LNCaP clone FGC (cell line): ENCODE measurements at places on chromosomes 1 and 21.

DNA sequence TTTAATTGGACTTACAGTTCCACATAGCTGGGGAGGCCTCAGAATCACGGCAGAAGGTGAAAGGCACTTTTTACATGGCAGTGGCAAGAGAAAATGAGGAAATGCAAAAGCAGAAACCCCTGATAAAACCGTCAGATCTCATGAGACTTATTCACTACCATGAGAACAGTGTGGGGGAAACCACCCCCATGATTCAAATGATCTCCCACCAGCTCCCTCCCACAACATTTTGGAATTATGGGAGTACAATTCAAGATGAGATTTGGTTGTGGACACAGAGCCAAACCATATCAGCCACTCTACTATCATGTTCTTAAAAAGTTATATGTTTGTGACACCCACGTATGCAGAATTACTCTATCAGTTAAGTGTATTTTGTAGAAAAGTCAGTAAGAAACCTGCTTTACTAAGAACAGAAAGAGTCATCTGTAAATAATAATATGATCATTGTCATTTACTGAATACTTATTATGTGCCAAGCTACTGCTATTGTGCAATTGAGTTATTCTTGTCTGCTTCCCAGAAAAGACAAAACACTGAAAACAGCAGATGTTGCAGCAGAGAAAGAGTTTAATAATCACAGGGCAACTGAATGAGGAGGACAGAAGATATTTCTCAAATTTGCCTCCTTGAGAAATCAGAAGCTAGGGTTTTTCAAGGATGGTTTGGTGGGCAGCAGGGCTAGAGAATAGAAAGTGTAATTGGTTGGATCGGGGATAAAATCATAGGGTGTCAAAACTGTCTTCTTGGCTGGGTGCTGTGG lies 207.7 kb upstream of the FGGY start:
- DNase-seq, result no peak

DNA sequence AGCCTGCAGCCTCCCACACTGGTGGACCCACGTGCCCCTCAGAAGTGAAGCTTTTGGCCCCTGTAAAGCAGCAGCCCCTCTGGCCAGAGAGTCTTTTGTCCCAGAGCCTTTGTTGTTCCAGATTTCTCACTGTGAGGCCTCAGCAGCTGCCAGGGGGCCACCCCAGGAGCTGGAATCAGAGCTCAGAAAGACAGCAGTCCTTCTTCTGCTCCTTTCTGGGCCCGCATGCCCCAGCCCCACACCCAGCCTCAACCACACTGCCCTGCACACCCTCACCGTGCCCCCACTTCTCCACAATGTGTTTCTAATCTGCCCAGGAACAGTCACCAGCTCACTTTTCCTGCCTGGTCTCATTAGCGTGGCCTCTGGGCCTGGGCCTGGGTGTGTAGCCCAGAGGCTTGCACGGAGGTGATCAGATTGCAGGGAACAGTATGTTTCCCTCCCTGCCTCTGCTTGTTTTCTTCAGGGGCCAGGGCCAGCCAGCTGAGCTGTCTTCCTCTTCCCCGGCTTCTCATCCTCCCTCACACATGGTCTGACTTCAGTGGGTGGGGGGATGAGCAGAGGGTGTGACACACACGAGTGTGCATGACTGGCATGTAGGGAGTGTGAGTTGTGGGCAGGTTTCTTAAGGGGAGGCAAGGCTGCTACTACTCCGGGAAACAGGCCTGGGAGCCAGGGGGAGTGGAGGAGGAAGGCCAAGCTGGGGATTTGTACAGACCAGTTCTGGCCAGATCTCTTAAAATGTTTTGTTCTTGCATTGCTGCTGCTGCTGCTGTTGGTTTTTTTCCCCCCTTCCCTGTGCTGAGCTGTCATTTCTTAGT lies 82.5 kb upstream of the ZNF648 start:
- no peak for DNase-seq

GRCh38 chr1:17998889-17999288 lies 108.7 kb upstream of the IGSF21 start:
- no peak for DNase-seq

DNA sequence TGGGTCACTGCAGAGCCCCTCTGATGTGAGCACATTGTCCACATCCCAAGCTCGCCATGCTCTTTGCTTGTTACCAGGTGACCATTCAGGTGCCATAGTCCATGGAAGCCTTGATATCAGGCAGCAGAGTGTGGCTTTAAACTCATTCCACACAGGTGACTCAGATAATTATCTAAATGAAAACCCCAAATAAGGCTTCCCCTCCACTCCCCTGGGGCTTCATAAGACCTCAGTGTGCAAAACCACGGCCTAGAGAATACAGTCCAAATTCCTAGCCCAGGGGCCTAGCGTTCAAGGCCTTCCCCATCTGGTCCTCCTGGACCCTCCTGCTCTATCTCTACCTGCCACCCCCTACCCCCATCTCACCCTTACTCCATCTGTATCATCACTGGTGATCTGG lies 97.1 kb downstream of the ARHGEF10L start:
- DNase-seq, result no peak

- no peak for DNase-seq
These were observed 19.9 kb upstream of the KCNA10 start for GRCh38 chr1:110538921-110539320.
